ENCODE measurements at places on chromosomes 6 and 20.

GRCh38 chr6:6643398-6643797 lies 54.9 kb downstream of the LY86 start:
- no peak for DNase-seq

DNA sequence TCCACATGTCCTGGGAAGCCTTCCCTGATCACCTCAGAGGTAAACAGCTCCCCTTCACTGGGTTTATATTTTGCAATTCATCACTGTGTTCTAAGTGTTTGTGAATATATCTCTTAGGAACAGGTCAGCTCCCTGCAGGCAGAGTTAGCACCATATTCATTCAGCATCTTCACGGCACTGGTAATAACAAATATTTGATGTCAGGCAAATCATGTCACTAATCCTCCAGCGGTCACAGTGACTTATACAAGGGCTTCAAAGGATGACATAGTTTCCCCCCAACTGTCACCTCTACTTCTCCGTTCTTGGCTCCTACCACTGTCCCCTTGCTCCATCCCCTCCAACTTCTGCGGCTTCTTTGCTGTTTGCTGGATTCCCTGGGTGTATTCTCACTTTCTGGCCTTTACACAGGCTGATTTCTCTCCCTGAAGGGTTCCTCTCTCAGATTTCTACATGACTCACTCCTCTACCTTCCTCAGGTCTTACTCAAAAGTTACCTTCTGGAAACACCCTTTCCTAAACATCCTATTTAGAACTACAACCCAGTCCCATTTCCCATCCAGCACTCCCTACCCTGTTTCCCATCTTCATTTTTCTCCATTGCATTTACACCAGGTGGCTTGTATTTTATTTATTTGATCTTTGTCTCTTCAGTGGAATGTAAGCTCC lies 66.6 kb downstream of the NHLRC1 start:
- no peak for DNase-seq

DNA sequence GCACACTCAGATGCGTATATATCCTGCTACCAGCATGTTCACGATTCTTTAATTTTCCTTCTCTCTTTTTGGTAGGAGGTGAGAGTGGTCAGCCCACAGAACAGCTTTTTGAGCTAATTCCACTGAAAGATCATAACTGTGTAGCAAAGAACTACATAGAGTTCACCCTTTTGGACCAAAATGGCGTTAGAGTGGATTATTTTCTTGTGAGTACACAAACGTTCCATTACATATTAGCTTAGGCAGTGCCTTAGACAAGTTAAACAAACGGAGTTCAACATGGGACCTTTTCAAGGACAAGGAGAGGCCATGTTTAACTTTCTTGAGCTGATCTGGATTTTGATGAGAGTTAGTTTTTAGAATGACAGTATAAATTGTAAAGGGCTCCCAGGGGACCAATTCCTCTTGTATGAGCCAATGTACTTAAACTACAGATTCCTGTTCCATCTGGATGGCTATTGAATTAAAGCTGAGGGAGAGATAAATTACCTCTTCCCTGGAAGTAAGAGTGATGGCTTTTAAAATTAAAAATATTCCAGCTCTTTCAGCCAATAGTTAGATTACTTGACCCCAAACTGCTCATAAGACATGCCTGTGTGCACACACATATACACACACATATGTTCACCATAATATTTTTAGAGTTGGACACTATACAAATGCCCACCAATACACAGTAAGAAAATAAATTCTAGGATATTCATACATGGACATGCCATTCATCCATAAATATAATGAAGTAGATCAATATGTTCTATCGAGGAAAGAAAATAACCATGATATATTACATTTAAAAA lies 25.6 kb upstream of the ARMH2 start:
- no peak for DNase-seq

DNA sequence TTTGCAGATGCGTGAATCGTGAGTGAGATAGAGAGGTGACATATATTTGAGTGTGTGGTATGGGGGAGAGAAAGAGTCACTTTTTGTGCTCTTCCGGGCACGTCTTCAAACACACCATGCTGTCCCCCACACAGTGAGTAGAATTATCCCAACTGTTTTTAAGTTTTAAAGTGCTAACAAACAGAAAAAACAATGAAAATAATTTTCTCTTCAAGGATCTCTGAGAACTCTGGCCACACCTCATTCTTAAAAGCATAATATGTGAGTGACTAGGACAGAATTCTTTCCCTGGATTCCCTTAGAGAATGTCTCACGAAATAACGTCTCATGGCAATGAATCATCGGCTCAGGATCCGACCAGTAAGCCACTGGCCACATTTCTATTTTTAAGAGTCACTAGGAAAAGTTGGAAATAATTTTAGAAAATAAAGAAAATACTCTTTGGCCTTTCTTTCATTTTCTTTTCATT lies 235.7 kb upstream of the ZNF217 start:
- no peak for DNase-seq

DNA sequence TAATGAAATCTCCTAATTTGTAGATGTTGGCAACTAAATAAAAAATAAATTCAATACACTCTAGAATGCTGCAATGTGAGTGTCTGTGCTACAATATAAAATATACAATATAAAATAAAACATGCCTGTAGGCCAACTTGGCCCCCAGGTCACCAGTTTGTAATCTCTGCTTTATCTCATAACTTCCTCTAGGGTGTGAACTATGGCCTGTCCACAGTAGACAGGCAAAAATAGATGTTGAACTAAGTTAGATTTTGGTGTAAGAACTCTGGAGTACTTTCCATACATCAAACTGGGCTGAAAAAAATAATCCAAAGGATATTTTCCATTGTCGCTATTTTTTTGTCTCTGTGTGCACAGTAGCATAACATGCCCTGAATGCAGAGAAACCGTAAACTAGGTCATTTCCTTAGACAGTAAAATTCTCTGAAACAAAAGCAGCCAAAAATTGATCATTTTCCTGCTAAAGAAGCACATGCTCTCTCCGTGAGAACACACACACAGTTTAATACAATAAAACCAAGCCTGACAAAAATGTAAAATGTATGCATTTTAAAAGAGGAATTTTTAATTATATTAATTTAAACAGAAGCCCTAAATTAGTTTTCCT lies 98.5 kb upstream of the ZFP64 start:
- DNase-seq: no peak

DNA sequence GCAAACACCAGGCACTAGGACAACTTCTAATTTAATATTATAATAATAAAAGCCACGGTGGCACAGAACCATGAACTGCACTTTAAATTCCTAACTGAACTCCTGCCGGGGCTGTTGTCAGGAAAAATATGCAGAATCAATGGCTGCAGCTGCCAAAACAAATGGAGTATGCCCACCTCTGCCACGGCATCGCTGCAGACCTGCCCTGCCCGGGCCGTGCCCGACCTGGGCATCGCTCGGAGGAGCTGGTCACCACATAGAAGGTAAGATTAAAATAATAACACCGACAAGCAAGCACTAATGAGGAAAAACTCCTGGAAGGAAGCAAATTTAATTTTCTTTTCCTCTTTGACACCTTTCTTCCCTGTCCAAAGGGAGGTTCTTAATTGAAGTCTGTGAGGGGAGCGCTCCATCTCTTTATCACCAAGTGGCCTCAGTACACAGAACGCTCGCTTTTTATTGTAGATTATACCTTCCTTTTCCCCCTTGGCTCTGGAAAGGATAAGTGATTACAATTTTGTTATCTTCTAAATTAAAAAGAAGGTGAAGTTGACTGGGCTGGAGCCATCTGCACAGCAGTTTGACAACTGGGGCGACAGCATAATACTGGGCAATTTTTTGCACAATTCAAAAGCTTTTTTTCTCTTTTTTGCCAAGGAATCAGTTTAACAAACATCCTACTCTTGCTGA lies 351.3 kb downstream of the ZFAND3 start:
- no peak for DNase-seq

DNA sequence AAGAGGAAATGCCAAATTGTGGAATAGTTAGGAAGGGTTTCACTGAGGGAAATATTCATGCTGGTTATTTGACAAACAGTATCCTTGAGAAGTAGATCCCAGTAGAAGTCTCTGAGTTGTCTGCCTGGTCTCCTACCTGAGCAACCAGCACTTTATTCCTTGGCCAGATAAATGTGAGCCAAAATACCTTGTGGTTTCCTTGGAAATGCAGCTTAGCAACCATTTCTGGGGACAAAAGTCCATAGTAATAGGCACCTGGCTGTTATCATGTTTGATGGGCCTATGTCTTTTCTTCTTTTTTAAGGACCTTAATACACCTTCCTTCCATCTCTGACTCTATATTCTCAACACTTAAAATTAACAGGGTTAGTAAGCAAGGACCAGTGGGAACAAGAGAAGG lies 217.1 kb upstream of the MARCKS start:
- DNase-seq: no peak

GRCh38 chr6:125380474-125380873 lies 78.7 kb upstream of the HDDC2 start:
- DNase-seq: no peak
